ENCODE measurements at places on chromosomes 7 and 10.
A peak's percentile ranks its signal among the peaks of the same experiment; 100 is the strongest.

DNA sequence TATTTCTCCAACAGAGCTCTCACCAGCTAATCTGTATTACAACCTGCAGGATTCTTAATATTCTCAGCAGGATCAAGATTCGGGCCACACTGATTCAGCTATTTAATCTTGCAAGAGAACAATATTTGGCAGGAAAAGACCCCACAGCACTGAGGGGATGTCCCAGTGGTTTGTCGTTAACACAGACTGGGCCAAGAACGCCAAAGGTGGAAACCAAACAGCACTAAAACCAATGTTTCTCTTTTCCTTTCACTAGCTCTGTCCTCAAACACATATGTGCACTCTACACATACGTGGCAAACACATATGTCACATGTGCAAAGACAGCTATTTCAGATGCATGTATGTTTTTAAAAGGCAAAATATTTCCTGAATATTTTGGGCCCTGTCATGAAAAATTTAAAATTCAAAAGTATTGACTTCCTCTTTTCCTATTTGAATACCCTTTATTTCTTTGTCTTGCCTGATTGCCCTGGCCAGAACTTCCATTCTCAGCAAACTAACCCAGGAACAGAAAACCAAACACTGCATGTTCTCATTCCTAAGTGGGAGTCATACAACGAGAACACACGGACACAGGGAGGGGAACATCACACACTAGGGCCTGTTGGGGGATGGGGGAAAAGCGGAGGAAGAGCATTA, 51.7 kb upstream of the NEBL start:
- DNase-seq = no peak

DNA sequence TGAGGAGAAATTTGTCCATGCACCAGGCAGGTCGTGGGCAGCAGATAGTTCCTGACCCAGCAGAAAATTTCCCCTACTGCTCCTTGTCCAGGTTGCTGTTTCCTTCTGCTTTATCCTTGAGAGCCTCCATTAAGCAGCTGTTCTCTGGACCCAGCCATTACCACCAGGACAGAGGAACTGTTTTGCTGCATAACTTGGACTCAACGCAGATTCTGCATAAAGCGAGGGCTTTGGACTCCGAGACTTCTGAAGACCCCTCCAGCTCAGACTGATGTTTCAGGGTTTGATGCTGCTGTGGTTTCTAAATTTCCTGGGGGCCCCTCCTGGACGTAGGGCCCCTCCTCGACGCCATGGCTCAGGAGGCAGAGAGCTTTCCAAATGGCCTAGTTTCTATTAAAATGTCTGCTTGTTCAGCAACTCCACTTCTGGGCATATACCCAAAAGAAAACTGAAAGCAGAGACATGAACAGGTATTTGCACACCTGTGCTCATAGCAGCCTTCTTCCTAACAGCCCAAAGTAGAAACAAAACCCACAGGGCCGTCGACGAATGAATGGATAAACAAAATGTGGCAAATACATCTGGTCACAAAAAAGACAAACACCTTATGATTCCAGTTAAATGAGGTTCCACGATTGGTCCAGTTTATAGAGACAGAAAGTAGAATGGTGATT, 28.3 kb upstream of the LMTK2 start:
- DNase-seq = no peak

- no peak for DNase-seq
These were observed 2.5 kb upstream of the ANXA11 start for GRCh38 chr10:80207768-80208370.

DNA sequence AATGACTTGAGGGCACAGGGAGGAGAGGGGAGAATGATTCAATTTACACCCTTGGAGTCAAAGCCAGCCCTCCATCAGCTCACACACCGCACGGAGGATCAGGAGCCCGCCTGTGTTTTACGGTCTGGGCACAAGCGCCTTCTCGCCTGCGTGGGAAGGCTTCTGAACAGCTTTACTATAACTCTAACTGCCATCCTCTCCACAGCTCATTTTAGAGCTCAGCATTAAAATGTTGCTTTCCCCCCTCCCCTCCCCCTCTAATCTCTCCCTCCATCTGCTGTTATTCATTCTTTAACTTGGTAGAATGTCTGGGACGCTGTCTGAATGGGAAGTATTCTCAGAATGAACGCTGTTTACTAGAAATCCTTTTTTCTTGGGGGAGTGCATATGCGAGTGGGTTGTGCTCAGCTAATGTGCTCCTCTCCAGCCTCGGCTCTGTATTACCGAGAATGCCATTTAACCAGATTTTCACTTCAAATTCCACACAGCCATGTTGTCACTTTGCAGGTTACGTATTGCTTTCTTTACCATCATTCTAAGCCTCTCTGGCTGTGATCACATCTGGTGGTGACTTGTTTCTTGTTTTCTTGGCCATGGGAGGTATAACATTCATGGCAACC, 140.1 kb downstream of the GFRA1 start:
- no peak for DNase-seq

GRCh38 chr7:151346-152050, 40.9 kb upstream of the FAM20C start:
- no peak for DNase-seq

GRCh38 chr7:27697861-27698430, 35.3 kb upstream of the HIBADH start:
- DNase-seq = no peak

DNA sequence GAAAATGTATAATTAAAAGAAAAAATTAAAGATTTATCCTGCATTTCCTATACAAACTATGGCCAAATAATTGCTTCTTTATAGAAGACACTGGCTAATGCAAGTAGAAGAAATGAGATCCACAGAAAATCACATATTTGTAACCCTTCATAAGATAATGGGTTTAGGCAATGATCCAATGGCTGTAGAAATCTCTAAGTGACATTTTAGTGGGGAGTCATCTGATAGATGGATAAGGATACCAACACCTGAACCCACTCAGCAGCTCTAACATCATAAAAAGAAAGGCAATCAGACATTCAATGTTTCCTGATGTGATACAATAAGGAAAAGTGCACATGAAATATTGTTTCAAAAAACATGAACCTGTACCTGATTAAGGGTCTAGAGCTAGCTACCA, 297.5 kb downstream of the CXCL12 start:
- DNase-seq = no peak

DNA sequence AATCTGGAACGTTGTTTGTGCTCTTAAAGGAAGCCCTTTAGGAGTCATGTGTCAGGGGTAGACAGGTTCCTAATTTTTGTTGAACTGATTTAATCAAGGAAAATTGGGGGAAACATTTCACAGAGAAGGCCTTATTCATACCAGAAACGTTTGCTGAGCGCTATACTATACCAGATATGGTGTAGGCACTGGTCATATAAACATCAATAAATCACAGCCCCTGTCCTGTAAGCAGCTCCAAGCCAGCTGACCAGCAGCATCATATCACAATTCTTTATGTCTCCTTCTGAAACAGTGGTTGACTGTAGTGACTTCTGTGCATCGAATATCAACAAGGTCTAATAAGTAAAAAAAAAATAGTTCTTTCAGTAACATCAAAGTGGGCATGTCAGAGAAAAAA, 1.1 kb downstream of the TMEM178B start:
- DNase-seq = no peak

GRCh38 chr7:54709283-54709682, 49.7 kb downstream of the SEC61G start:
- no peak for DNase-seq

DNA sequence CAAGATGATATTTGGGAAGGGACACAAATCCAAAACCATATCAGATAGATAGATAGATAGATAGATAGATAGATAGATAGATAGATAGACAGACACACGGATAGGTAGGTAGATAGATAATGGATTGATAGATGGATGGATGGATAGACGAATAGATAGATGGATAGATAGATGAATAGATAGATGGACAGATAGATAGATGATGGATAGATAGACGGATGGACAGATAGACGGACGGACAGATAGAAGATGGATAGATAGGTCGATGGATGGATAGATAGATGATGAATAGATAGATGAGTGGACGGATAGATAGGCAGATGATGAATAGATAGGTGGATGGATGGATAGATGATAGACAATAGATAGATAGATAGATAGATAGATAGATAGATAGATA, 39.8 kb downstream of the NPTX2 start:
- DNase-seq = no peak

- DNase-seq = no peak
These were observed 11.5 kb downstream of the KLF6 start for GRCh38 chr10:3773460-3774017.

- DNase-seq = no peak
These were observed 157.9 kb downstream of the PLXDC2 start for GRCh38 chr10:19974138-19974537.

DNA sequence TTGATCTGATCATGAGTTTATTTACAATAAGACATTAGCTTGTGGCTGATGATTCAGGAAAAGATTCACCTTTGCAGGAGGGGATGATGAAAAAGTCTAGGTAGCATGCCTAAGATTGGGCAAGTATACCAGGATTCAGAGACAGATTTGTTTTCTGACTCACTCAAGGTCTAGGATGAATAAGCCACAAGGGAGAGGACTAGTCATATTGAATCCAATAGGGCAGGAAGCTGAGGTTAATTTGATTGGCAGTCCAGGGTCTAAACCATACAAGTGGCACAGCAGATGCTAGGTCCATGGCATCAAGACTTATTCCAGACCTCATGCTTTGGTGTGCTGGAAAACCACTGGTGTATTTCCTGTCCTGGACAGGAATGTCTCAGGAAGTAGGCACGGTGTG, 1133.4 kb downstream of the XPNPEP1 start:
- no peak for DNase-seq

DNA sequence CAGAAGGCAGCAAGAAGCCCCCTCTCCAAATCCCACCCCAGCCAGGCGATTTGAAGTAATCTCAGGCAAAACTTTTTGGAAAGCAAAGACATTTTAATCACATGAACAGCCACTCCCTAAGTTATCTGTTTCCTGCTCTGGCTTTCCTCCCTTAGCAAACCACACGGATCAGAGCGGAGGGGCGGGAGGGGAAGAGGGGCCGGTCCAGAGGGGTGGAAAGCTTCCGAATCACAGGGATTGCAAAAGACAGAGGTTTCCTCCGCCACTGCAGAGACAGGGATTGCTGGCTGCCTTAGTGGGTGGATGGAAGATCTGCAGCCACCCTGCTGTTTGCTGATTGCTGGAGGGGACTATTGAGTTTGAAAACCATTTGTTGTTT, 41.2 kb downstream of the ZCCHC24 start:
- no peak for DNase-seq

DNA sequence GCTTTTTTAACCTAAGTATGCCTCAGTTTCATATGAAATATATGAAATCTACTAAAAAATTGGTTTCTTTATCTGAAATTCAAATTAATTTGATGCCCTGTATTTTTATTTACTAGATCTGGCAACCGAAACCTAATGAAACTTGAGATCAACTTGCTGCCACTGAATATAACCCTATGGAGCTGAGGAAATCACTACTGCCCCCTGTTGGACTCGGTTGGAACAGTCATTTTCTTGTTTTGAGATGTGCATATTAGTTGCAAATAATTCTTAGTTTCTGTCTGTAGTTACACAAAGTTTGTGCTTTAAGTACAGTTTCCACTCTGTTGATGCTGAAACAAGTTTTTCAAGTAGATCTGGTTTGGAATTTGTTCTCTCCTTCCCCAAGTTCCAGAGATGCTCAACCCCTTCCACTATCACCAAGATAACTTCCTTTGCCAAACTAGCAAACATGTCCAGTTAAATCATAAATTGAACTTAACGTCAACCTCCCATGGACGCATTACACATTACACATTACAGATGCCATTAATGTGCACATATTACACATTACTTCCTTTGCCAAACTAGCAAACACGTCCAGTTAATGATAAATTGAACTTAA, 22.2 kb upstream of the EXOC4 start:
- peak; percentile 30 for DNase-seq

- peak; percentile 15 for DNase-seq
These were observed 90.0 kb upstream of the AOAH start for GRCh38 chr7:36814311-36814710.

GRCh38 chr7:31078363-31078990, 26.4 kb downstream of the ADCYAP1R1 start:
- no peak for DNase-seq

DNA sequence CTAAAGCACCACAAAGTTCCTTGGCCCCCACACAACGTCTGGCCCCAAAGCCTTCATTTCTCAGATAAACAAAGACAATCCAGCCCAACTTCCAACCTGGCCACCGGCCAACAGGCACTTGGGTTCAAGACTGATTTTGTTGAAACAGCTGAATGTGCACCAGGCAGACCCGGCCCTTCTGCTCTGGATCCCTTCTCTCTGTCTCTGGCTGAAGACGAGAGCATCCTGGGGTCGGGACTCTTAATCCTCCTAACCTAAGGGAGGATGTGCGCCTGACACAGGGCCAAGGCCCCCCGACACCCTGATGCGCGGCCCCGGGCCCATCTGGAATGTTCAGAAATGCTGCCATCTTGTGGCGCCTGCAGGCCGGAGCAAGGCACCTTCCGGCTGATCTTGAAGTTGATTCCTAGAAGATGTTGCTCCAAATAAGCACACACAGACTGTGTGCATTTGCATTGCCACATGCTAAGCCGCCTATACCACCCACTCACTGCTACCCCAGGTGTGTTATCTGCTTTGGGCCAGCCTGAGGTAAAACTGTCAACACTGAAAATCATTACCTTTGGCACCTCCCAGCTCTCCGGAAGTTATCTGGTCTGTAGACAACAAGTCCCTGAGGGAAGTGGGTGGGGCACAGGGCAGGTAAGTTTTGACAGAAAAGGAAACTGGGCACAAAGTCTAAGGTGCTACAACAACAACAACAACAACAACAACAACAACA, 98.4 kb upstream of the HABP2 start:
- peak; percentile 41 for DNase-seq

- DNase-seq = no peak
These were observed 232.9 kb downstream of the DYNC1I1 start for GRCh38 chr7:96005271-96005670.

DNA sequence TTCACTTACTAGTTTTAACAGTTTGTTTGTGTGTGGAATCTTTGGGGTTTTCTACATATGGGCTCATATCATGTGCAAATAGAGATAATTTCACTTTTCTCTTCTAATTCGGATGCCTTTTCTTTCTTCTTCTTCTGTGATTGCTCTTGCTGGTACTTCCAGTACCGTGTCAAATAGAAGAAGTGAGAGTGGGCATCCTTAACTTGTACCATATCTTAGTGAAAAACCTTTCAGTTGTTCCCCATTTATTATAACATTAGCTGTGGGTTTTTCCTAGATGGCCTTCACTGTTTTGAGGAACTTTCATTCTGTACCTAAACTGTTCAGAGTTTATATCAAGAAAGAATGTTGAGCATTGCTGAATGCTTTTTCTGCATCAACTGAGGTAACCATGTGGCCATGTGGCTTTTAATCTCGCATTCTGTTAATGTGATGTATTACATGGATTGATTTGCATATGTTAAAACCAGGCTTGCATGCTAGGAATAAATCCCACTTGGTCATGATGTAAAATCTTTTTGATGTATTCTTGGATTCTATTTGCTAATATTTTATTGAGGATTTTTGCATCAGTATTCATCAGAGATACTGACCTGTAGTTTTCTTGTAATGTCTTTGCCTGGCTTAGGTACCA, 78.7 kb downstream of the FAM107B start:
- DNase-seq = no peak

Measured in NCI-H510A treated with DMSO at 0.1 percent for 48 hours (cell line).